ENCODE measurements at places on chromosomes 5 and 9.

GRCh38 chr5:172528440-172528839 lies 74.1 kb upstream of the SH3PXD2B start:
- no peak for DNase-seq

- DNase-seq, result no peak
Observed at GRCh38 chr9:128205296-128205944, 2.2 kb downstream of the DNM1 start.

DNA sequence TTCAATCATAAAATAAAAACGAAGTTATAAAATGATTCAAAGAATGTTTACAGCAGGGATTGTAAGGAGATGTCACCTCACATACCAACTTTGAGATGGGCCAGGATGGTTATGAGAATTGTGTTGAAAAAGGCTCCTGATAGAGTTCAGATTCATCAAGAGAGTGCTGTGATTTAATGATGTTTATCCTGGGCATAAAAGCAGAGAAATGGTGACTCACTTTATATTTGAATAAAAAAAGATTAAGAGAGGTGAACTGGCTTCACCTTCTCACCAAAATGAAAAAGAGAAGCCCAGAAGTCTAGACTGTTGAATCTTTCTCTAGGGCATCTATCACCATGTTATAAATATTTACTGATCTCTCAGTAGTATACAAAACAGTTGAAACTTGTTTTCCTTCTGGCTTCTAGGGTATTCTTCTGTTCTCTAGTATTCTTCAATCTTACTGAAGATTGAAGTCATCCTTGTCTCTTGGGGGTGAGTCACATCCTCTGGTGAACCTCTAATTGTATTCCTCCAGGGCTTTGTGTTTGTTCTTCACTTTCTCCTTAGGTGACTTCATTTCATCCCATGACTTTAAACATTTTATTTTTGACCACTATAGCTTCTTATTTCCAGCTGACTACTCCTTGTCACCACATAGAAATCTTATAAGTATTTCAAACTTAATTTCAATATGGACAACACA lies 1237.3 kb upstream of the C9orf72 start:
- no peak for DNase-seq

- no peak for DNase-seq
Observed at GRCh38 chr9:130045725-130046450, 2.9 kb upstream of the FNBP1 start.

DNA sequence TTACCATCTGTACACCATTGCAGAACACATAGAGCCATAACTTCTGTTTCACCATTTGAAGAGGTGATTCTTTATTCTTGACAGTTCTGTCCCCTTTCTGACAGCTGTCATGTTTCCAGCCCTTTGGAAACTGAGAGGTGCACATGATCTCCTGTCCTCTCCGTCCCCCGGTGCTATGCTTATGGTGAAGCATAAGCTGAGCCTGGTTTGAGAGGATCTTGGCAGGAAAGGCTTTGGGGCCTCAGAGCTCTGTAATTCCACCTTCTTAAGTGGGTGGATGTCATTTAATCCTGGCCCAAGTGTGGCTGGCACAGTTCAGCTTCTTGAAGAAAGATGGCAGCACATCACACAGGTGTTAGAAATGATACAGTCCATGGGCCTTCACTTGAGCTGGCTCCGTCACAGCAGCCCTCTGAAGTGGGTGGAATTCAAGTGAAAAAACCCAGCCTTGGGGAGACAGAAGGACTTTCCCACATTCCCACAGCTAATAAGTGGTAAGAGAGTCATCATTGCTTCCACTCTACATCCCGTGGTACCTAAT lies 30.7 kb upstream of the GRPEL2 start:
- no peak for DNase-seq

GRCh38 chr5:172567294-172567693 lies 73.8 kb upstream of the NEURL1B start:
- DNase-seq, result no peak

DNA sequence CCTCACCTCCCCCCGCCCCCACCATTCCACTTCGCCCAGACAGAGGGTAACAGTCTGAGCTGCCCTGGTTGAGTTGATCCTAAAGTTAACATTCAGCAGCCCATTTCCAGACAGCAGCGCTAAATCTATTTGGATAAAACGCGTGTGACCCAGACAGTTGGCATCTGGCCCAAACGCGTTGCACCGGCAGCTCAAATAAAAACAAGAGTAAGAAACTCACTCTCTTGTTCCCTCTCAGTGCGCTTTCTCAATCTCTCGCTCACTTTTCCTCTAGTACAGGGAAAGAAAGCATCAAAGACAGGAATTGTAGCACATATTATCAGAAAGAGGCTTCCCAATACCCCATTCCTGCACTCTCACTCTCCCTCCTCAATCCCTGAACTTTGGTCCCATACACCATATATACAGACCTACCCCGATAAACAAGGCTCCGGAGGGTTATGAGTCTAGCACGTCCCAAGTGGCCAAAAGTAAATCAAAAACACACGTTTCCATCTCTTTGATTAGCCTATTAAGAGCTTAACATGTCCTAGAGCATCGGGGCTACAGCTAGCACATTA lies 1.3 kb downstream of the ADAMTS6 start:
- DNase-seq, result peak; percentile 37

Measured in nucleus accumbens (tissue), 56 donors.